Activated T-helper 1 cell treated with anti-CD3 and anti-CD28 coated beads, Interleukin-12 subunit alpha, Interleukin-12 subunit beta, Interleukin-2, Interleukin-4 antibody, amounts not matched to agents 30 ng/mL and 10 ng/mL and 1 ng/mL, durations not matched to agents 14 hours and 24 hours and 36 hours (primary cell): ENCODE measurements at places on chromosomes 6 and 20.

DNA sequence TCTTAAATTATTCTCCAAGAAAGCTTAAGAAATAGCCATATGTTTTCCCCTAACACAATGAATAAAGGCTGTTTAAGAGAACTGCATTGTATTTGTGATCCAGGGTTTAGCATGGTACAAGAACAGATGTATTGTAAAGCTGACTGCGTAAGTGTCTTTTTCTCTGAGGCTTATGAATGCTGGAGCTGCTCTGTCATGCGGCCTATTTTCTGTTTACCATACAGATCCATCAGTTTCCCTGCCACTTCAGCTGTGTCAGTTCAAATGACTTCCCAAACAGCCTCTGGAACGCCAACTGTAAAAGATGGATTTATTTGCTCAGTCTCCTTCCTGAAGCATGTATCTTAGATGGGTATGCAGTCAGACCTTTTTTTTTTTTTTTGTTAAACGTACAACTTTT, 419.3 kb upstream of the HS3ST5 start:
- no peaks in the 10 kb centered on the region for H3K36me3 ChIP-seq
- DNase-seq, result no peak
- no peaks in the 10 kb centered on the region for H3K4me1 ChIP-seq
- H3K4me3 ChIP-seq, result no peak overlapping the region
- no peaks in the 10 kb centered on the region for H3K27me3 ChIP-seq

- no peaks in the 10 kb centered on the region for H3K36me3 ChIP-seq
- DNase-seq, result no peak
- H3K4me1 ChIP-seq, result no peaks in the 10 kb centered on the region
- H3K27me3 ChIP-seq, result no peaks in the 10 kb centered on the region
- no peak overlapping the region for H3K27ac ChIP-seq
Observed at GRCh38 chr6:124753562-124754105, 208.6 kb upstream of the RNF217 start.

DNA sequence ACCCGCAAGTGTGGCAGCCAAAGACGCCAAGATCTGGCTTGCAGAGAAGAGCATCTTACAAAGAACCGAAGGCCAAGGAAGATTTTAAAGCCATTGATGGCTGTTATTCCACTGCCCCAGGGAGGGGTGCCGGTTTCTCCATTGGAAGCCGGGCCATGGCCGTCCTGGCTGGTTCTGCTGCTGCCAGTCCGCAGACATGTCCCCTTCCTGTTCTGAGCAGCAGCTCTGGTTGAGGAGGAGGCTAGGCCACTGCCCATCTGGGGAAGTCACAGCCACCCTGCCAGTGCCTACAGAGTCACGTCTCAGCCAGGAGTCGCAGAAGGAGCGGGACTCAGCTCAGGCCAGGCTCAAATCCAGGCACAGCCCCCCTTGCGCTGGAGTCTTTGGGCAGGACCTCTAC, 42.6 kb upstream of the MRGBP start:
- no peak overlapping the region for H3K4me3 ChIP-seq
- no peak overlapping the region for H3K27ac ChIP-seq
- H3K4me1 ChIP-seq, result no peaks in the 10 kb centered on the region

GRCh38 chr6:37176268-37177076, 6.5 kb downstream of the PIM1 start:
- peaks cover 60% of the 10 kb centered on the region for H3K36me3 ChIP-seq
- peak overlapping the region; percentile 91 for H3K27ac ChIP-seq
- H3K27me3 ChIP-seq, result no peaks in the 10 kb centered on the region

DNA sequence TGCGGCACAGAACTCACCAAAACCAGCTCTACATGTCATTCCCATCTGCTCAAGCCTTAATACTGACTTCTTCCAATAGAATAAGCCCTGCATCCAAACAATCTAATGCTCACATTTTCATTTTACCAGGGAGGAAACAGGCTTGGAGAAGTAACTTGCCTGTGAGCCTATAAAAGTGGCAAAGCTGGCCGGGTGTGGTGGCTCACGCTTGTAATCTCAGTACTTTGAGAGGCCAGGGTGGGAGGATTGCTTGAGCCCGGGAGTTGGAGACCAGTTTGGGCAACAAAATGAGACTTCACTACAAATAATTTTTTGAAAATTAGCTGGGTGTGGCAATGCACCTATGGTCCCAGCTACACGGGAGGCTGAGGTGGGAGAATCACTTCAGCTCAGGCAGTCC, 133.7 kb downstream of the LY86 start:
- peaks cover 18% of the 10 kb centered on the region for H3K27me3 ChIP-seq
- H3K36me3 ChIP-seq, result no peaks in the 10 kb centered on the region
- H3K27ac ChIP-seq, result no peak overlapping the region
- H3K4me3 ChIP-seq, result no peak overlapping the region
- no peak for DNase-seq

DNA sequence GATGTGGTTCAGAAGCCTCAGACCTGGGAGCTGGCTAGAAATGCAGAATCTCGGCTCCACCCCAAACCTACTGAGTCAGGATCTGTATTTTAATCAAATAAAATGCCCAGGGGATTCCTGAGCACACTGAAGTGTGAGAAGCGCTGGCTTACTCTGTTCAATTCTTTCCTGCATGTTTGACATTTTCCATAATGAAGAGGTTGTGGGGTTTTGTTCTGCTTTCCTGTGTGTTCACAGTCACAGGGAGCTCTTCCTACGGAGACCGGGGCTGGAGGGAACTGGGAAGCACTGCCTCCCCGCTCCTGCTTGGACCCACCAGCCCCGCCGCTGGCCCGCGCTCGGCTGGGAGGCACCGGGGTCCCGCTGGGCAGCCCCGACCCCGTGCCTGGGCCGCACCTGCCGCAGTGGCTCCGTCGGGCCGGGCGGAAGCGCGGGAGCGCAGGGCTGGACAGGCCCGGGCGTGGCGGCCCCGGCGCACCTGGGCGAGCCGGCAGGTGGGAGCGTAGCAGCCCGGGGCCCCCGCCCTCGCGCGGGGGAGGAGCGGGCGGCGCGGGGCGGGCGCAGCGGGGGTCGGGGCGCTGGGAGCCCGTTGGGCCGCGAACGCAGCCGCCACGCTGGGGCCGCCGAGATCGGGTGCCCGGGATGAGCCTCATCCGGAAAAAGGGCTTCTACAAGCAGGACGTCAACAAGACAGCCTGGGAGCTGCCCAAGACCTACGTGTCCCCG, at the start of gene MAPK13:
MAPK13 (plus strand) TSS at position 573 of the 726 bp plus-strand sequence; CDS start at position 643, 70 bp downstream.
- peaks cover 13% of the 10 kb centered on the region for H3K36me3 ChIP-seq
- peak within 1 kb of the TSS; percentile 92 for H3K27ac ChIP-seq
- no peaks in the 10 kb centered on the region for H3K27me3 ChIP-seq
- peaks cover 66% of the 10 kb centered on the region for H3K4me1 ChIP-seq
- peak within 1 kb of the TSS; percentile 86 for H3K4me3 ChIP-seq

DNA sequence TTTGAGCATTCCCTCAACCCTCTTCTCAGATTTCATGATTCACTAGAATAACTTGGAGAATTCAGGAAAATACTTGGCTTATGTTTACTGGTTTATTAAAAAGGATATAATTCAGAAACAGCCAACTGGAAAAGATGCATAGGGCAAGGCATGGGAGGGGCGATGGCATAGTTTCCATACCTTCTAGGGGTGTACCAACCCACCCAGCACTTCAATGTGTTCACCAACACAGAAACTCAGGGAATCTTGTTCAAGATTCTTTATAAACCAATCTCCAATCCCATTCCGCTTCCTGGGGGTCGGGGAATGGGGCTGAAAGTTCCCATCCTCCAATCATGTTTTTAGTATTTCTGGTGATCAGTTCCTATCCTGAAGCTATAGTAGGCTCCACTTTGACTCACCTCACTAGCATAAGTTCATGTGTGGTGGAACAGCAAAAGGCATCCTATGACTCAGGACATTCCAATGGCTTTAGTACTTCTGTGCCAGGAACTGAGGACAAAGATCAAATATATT, 164.4 kb downstream of the SIM1 start:
- no peaks in the 10 kb centered on the region for H3K27me3 ChIP-seq
- H3K4me1 ChIP-seq, result no peaks in the 10 kb centered on the region
- H3K36me3 ChIP-seq, result no peaks in the 10 kb centered on the region
- H3K27ac ChIP-seq, result no peak overlapping the region
- no peak overlapping the region for H3K4me3 ChIP-seq

DNA sequence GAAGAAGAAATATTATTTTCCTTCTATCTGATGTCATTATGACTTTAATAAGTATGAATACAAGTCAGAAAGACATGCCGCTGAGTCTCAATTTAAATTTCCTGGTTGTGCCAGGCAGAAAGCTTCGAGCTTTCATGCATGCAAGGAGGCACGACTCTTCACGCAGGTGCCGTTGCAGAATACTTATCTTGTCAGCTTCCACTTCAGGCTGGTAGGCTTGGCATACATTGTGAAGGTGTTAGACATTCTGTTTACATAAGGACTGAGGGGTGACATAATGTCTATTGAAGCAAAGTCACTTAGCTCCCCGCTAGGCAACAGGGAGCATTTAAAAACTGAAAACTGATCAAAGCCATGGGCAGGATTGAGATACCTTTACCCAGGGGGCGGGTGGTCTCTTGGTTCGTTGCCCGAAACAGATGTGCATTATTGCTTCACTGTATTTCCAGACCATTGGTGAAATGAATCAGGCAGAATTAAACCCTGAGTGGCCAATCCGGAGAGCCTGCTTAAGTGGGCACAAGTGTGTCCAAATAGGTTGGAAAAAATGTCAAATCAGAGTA, 16.4 kb downstream of the BMP6 start:
- H3K36me3 ChIP-seq, result no peaks in the 10 kb centered on the region
- no peak overlapping the region for H3K4me3 ChIP-seq
- DNase-seq, result no peak
- no peak overlapping the region for H3K27ac ChIP-seq
- no peaks in the 10 kb centered on the region for H3K27me3 ChIP-seq
- no peaks in the 10 kb centered on the region for H3K4me1 ChIP-seq

GRCh38 chr6:90370493-90370959, 73.9 kb upstream of the BACH2 start:
- no peak overlapping the region for H3K27ac ChIP-seq
- H3K27me3 ChIP-seq, result peaks cover 12% of the 10 kb centered on the region
- H3K4me3 ChIP-seq, result no peak overlapping the region
- H3K36me3 ChIP-seq, result no peaks in the 10 kb centered on the region
- H3K4me1 ChIP-seq, result peaks cover 22% of the 10 kb centered on the region
- DNase-seq, result no peak

GRCh38 chr6:167824591-167825331, 1.9 kb upstream of the AFDN start:
- no peak for DNase-seq
- peak overlapping the region; percentile 89 for H3K4me3 ChIP-seq
- no peaks in the 10 kb centered on the region for H3K36me3 ChIP-seq
- H3K27me3 ChIP-seq, result peaks cover 67% of the 10 kb centered on the region
- H3K4me1 ChIP-seq, result peaks cover 36% of the 10 kb centered on the region
- H3K27ac ChIP-seq, result no peak overlapping the region

- no peak for DNase-seq
- no peak overlapping the region for H3K27ac ChIP-seq
- H3K4me3 ChIP-seq, result no peak overlapping the region
- H3K27me3 ChIP-seq, result no peaks in the 10 kb centered on the region
Observed at GRCh38 chr6:166460473-166461437, 78.0 kb upstream of the MPC1 start.

- peaks cover 21% of the 10 kb centered on the region for H3K36me3 ChIP-seq
- DNase-seq, result no peak
- no peak overlapping the region for H3K27ac ChIP-seq
- no peaks in the 10 kb centered on the region for H3K27me3 ChIP-seq
- H3K4me1 ChIP-seq, result no peaks in the 10 kb centered on the region
Observed at GRCh38 chr6:13586603-13587542, 12.5 kb downstream of the SIRT5 start.

GRCh38 chr6:144955859-144956258, 670.7 kb downstream of the UTRN start:
- H3K36me3 ChIP-seq, result no peaks in the 10 kb centered on the region
- H3K4me3 ChIP-seq, result no peak overlapping the region
- no peaks in the 10 kb centered on the region for H3K4me1 ChIP-seq
- no peak overlapping the region for H3K27ac ChIP-seq
- DNase-seq, result no peak
- H3K27me3 ChIP-seq, result peaks cover 6% of the 10 kb centered on the region

- peak overlapping the region; percentile 79 for H3K27ac ChIP-seq
- peaks cover 48% of the 10 kb centered on the region for H3K4me1 ChIP-seq
- H3K27me3 ChIP-seq, result peaks cover 21% of the 10 kb centered on the region
- peak; percentile 25 for DNase-seq
- peak overlapping the region; percentile 78 for H3K4me3 ChIP-seq
- no peaks in the 10 kb centered on the region for H3K36me3 ChIP-seq
Observed at GRCh38 chr20:62603021-62603906, 39.0 kb upstream of the SLCO4A1 start.

DNA sequence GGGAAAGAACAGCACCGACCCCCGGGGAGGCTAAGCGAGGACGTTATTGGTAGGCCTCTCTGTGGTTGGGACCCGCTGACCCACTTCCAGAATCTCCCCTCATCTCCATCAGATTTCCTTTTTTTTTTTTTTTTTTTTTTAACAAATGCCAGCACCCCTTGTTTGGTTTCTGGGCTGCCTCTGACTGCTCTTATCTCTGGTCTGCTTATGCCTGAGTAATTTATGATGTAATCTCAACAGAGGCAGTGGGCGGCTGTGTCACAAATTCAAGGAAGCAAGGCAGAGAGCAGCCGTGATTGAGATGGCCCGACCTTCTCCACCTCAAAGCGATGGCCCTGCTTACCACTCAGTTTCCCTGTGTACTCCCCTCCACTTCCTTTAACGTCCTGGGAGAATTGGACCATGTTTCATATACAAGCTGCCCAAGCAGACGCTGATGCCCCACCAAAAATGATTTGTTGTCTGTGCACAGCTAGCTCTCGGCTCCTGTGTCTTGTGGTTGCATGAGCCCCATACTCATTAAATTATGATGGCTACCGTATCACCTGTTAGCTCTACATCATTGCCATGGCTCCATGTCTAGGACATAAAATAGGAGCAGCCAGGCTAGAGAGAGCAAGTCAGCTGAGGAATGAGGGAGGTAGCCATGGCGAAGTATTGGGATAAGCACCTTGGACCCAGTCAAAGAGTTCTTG, 98.1 kb downstream of the ZNF217 start:
- no peak overlapping the region for H3K27ac ChIP-seq
- no peak overlapping the region for H3K4me3 ChIP-seq
- peaks cover 11% of the 10 kb centered on the region for H3K4me1 ChIP-seq
- H3K36me3 ChIP-seq, result no peaks in the 10 kb centered on the region
- DNase-seq, result no peak

GRCh38 chr6:105755885-105756284, 330.3 kb upstream of the PRDM1 start:
- peaks cover 19% of the 10 kb centered on the region for H3K36me3 ChIP-seq
- peaks cover 65% of the 10 kb centered on the region for H3K4me1 ChIP-seq
- peak overlapping the region; percentile 25 for H3K27ac ChIP-seq
- peak overlapping the region; percentile 20 for H3K4me3 ChIP-seq
- no peak for DNase-seq

- peak; percentile 60 for DNase-seq
- peak overlapping the region; percentile 92 for H3K4me3 ChIP-seq
- H3K27ac ChIP-seq, result peak overlapping the region; percentile 89
- peaks cover 75% of the 10 kb centered on the region for H3K4me1 ChIP-seq
Observed at GRCh38 chr20:33685328-33686099, 671 bp downstream of the E2F1 start.

GRCh38 chr6:129662980-129663431, 47.0 kb downstream of the ARHGAP18 start:
- no peaks in the 10 kb centered on the region for H3K27me3 ChIP-seq
- DNase-seq, result no peak
- peaks cover 2% of the 10 kb centered on the region for H3K36me3 ChIP-seq
- H3K4me3 ChIP-seq, result no peak overlapping the region
- H3K27ac ChIP-seq, result no peak overlapping the region
